ENCODE measurements at places on chromosomes 7 and 10. TPM values are rescaled to one million over a fixed set of nuclear protein-coding genes. Genes with fewer than 3 reads are reported as not detected.

The GIMAP6 gene
- 31.7 TPM for total RNA-seq

The CLRN3 gene
- not detected for total RNA-seq

The CYP2C19 gene
- total RNA-seq = not detected

The THSD7A gene
- total RNA-seq = 12.1 TPM

The MRPS24 gene
- 53.6 TPM for total RNA-seq

The MYL10 gene
- total RNA-seq = not detected

The TMEM140 gene
- 32.4 TPM for total RNA-seq

The CHCHD2 gene
- 240 TPM for total RNA-seq

The ACHE gene
- total RNA-seq = 2.6 TPM

The SPDYE9 gene
- not detected for total RNA-seq

- no peak overlapping the region for H3K4me3 ChIP-seq
- H3K27me3 ChIP-seq = no peaks in the 10 kb centered on the region
- no peaks in the 10 kb centered on the region for H3K36me3 ChIP-seq
Measured at GRCh38 chr10:62610649-62611229, 193.8 kb upstream of the ADO start.

GRCh38 chr7:93160410-93160809 lies 12.2 kb upstream of the SAMD9L start:
- no peak overlapping the region for H3K4me3 ChIP-seq
- no peak for DNase-seq
- no peaks in the 10 kb centered on the region for H3K27me3 ChIP-seq
- H3K4me1 ChIP-seq = no peaks in the 10 kb centered on the region

- DNase-seq = no peak
- H3K27me3 ChIP-seq = no peaks in the 10 kb centered on the region
- H3K4me1 ChIP-seq = no peaks in the 10 kb centered on the region
- no peak overlapping the region for H3K27ac ChIP-seq
Measured at GRCh38 chr10:33328253-33328652, 6.2 kb downstream of the NRP1 start.

- no peak overlapping the region for H3K4me3 ChIP-seq
- H3K27ac ChIP-seq = no peak overlapping the region
- peaks cover 3% of the 10 kb centered on the region for H3K36me3 ChIP-seq
- no peak for DNase-seq
- no peaks in the 10 kb centered on the region for H3K27me3 ChIP-seq
Measured at GRCh38 chr7:96174812-96175211, 147.1 kb downstream of the SLC25A13 start.

- no peak overlapping the region for H3K4me3 ChIP-seq
- H3K4me1 ChIP-seq = no peaks in the 10 kb centered on the region
- no peaks in the 10 kb centered on the region for H3K27me3 ChIP-seq
- no peak for DNase-seq
- no peaks in the 10 kb centered on the region for H3K36me3 ChIP-seq
Measured at GRCh38 chr10:89663144-89663543, 18.1 kb upstream of the PANK1 start.

DNA sequence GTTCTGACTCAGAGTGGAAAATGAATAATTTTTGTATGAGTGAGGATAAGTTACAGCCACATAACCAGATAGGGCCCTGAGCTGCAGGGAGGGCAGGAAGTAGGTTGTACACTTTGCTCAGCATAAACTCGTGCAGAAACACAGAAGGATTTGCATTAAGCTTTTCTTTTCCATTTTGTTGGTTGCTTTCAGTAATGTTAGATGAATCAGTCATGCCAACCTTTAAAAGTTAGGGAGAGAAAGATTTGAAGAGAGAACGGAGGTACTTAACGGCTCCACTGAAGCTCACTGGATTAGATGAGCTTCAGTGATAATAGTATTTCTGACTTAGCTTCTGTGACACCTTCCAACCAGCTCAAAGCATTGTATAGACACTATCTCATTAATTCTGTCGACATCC lies 348.1 kb downstream of the GATA3 start:
- DNase-seq = no peak
- no peak overlapping the region for H3K27ac ChIP-seq
- no peaks in the 10 kb centered on the region for H3K27me3 ChIP-seq
- H3K36me3 ChIP-seq = no peaks in the 10 kb centered on the region

GRCh38 chr10:14665865-14666857 lies 108.5 kb downstream of the FAM107B start:
- no peak overlapping the region for H3K4me3 ChIP-seq
- no peaks in the 10 kb centered on the region for H3K4me1 ChIP-seq
- no peaks in the 10 kb centered on the region for H3K27me3 ChIP-seq
- no peak overlapping the region for H3K27ac ChIP-seq
- no peaks in the 10 kb centered on the region for H3K36me3 ChIP-seq

DNA sequence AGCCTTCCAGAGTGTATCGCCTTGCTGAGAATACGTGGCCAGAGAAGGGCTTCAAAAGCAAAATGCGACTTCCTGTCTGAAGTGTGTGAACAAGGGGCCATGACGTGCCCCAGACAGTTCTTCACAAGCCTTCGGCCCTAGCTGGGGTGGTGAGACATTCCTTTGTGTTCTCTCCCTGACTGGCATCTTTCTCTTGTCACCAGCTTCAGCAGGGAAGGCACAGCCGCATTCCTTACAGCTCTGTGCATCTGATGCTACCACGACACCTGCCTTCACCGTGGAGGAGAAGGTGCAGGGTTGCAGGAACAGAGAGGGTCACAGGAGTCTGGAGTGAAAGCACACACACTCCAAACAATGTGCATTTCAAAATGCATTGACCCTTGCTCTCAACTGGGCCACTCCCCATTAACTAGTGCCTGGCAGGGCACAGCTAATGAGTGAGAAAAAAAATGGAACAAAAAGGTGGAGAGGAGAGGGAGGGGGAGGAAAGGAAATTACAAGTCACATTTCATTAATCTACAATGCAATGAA lies 93.4 kb downstream of the GPR26 start:
- no peak overlapping the region for H3K4me3 ChIP-seq
- H3K36me3 ChIP-seq = no peaks in the 10 kb centered on the region

GRCh38 chr10:71526653-71527052 lies 129.9 kb downstream of the CDH23 start:
- no peaks in the 10 kb centered on the region for H3K27me3 ChIP-seq
- no peaks in the 10 kb centered on the region for H3K4me1 ChIP-seq
- DNase-seq = no peak
- no peak overlapping the region for H3K4me3 ChIP-seq

DNA sequence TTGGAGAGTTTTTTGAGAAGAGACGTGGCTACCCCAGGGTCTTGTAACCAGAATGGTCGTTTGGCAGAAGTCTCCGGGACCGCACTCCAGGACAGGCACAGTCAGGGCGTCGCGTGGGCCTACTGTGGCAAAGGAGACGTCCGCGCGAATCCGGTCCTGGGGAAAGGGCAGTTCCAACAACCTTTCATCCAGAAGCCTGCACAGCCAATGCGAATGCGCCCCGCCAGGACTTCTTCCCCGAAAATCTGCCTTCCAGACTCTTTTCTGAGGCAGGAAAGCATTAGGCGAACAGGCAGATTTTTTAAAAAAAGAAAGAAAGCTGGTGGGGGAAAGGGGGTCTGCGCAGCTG lies 2.0 kb downstream of the HPSE2 start:
- no peaks in the 10 kb centered on the region for H3K36me3 ChIP-seq
- peak overlapping the region; percentile 53 for H3K27ac ChIP-seq
- peak overlapping the region; percentile 77 for H3K4me3 ChIP-seq
- DNase-seq = peak; percentile 77
- H3K27me3 ChIP-seq = no peaks in the 10 kb centered on the region
- H3K4me1 ChIP-seq = no peaks in the 10 kb centered on the region

- H3K27ac ChIP-seq = no peak overlapping the region
- H3K36me3 ChIP-seq = no peaks in the 10 kb centered on the region
- no peaks in the 10 kb centered on the region for H3K4me1 ChIP-seq
Measured at GRCh38 chr10:83680470-83680891, 458.8 kb upstream of the GHITM start.

DNA sequence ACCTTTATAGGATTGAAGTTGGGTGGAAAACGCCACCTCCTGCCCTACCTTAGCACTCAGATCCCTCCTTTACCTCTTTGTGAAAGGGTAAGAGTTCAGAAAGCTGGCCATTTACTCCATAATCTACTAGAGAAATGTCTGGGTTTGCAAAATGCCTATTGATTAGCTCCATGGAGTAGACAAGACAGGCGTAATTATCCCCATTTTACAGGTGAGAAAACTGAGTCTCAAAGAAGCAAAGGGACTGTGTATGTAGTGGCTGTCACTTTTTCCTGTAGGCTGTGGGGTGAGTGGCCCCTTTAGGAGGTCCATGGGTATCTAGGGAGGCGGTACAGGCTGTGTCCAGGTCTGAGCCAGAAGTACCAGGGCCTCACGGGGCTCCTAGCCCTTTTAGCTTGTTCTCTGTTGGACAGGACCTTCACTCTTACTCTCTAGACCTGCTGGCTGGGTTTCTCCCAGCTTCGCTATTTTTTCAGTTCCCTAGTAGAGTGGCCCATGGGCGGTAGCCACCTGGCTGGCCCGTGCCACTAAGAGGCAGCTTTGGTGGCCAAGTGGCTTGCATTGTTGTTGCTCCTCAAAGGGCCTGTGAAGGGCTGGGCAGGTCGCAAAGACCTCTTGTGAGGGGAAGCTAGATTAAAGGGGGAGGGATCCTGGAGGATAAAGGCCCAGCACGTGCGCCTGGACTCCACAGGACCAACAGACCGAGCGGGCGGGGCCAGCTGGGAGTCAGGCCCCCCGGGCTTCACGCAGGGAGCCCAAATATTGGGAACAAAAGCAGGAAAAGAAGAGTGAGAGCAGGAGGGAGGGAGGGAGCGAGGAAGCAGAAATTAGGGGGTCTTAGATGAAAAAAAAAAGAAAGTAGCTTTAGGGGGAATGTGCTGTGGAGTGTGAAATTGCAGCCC lies 4.7 kb upstream of the PAX2 start:
- no peaks in the 10 kb centered on the region for H3K36me3 ChIP-seq
- H3K4me3 ChIP-seq = no peak overlapping the region
- H3K27me3 ChIP-seq = no peaks in the 10 kb centered on the region
- no peaks in the 10 kb centered on the region for H3K4me1 ChIP-seq

DNA sequence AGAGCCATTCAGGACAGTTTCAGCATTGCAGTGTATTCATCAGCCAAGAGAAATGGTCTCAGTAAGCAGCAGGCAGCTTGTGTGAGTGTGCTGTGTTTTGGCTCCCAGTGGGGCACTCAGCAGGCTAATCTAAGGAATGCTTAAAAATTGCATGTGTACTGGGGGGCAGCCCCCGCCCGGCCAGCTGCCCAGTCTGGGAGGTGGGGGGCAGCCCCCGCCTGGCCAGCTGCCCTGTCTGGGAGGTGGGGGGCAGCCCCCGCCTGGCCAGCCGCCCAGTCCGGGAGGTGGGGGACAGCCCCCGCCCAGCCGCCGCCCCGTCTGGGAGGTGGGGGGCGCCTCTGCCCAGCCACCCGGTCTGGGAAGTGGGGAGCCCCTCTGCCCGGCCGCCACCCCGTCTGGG lies 116.2 kb downstream of the GRID1 start:
- H3K4me3 ChIP-seq = no peak overlapping the region
- peak; percentile 63 for DNase-seq
- H3K36me3 ChIP-seq = no peaks in the 10 kb centered on the region
- no peaks in the 10 kb centered on the region for H3K27me3 ChIP-seq
- no peaks in the 10 kb centered on the region for H3K4me1 ChIP-seq

All from aorta (tissue), 5 donors.